HL-60 (cell line): ENCODE measurements at places on chromosomes 5 and 9.

DNA sequence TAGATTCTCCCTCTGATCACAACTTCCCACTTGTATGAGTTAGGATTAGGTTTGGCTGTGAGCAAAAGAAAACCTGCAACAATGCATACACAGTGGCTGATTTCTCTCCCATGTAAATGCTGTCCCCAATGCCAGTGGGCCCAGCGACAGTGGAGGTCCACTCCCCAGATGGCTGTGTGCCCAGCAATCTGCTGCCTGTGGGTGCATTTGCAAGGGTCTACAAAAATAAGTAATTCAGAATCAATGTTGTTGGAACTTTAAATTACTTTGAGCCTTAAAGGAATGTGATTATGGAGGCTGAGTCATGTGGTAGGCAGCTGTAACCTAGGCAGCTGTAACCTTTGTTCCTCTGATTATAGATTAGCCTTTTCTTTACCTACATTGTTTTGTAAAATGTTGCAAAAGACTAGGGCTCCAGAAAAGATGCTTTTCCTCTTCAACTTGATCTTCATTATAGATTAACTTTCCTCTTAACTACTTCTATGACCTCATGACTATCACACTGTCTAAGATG, 14.2 kb upstream of the MXD3 start:
- DNase-seq = no peak

GRCh38 chr5:31270396-31270795, 76.9 kb downstream of the CDH6 start:
- DNase-seq = no peak

GRCh38 chr5:3121813-3122212, 370.3 kb upstream of the IRX2 start:
- DNase-seq = no peak

DNA sequence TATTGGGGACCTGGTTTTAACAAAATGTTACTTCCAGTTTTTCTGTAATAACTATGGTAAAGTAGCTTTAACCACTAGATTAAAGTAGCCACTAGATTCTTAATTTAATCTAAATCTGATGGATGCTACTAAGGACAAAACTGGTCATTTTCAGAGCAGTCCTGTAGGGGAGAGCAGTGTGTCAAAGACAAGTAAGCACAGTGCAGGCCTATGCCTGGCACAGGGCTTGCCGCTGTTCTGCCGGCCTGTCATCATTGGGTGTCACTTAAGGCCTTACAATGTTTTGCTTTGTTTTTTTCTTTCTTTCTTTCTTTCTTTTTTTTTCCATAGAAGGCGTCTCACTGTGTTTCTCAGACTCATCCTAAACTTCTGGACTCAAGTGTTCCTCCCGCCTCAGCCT, 53.0 kb upstream of the NXNL2 start:
- DNase-seq = no peak

GRCh38 chr9:3906437-3907213, 380.8 kb upstream of the RFX3 start:
- DNase-seq = no peak

- DNase-seq = no peak
Measured at GRCh38 chr5:59473611-59474010, 419.9 kb downstream of the PDE4D start.

- no peak for DNase-seq
Measured at GRCh38 chr9:1157836-1158235, 107.7 kb downstream of the DMRT2 start.

DNA sequence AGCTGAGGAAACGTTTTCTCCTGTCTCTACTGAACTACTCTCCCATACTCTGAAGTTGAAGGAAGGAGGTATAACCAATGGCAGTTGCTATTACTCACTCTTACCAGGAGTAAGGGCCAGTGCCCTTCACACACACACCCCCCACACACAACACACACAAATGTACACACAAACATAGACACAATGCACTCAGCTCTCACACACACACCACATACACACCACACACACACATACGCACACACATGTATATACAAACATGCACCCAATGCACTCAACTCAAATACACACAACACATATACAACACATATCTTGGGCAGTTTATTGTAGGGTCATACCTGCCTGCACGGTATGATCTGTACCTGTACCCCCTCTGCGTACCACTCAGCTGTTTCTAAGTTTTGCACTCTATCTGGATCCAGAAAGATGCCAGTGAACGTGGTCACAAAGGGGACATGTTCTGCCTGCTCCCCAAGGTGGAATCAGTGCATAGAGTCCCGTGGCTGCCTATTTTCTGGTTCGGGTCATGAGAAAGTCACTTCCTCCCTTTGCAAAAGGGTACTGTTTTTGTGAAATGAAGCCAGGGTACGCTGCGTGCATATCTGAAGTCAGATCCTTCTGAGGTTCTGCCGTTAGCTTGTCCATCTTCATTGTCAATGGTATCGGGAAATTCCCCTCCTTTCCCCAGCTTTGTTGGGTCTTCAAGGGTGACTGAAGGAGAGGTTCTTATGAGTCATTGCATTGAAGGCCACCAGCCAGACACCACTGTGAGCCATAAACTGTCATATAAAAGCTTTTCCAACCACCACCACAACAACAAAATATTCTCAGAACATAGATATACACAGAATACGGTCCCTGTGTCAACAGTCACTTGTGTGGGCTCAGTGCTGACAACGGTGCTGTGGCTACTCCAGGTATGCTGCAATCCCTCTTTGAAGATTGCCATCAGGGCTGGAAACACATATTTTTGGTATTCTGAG, 131.9 kb downstream of the UGCG start:
- no peak for DNase-seq

- DNase-seq = no peak
Measured at GRCh38 chr5:56289602-56289987, 56.5 kb upstream of the ANKRD55 start.

- DNase-seq = no peak
Measured at GRCh38 chr9:103731541-103731940, 362.6 kb upstream of the SMC2 start.

DNA sequence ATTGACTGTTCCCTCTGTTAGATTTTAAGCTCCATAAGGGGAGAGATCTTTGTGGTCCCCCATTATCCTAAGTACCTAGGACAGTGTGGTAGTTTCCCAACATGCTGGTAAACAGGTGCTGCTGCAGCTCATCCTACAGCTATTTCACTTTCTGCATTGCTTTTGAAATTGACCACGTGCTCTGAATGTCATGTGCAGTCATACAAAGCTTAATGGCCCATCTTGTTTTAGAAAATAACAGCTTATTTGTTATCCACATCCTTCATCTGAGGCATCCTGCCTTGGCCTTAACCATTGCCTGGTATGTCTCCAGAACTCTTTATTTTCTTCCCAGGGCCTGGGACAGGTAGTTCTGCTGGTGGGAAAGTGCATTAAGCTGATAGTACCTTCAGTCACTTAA, 14.7 kb downstream of the PIK3R1 start:
- no peak for DNase-seq

DNA sequence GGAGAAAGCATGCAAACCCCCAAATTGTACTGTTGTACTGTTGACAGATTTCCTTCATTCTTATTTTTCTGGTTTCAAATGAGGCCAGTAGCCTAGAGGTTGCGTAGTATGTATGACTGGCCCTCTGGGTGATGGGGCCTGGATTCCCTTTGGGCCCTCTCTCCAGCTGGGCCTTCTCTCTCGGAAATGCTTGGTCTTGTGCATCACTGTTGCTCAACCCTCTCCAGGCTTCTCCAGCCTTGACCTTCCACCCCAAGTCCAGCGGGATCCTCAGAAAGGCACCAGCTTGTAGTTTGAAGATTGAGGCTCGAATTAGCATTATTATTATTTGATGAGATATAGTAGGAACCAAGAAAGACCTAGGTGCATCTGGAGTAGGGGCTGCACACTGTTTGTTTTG, 87.0 kb downstream of the ANGPTL2 start:
- no peak for DNase-seq

- DNase-seq = no peak
Measured at GRCh38 chr9:15999422-16000339, 446.8 kb downstream of the CCDC171 start.

DNA sequence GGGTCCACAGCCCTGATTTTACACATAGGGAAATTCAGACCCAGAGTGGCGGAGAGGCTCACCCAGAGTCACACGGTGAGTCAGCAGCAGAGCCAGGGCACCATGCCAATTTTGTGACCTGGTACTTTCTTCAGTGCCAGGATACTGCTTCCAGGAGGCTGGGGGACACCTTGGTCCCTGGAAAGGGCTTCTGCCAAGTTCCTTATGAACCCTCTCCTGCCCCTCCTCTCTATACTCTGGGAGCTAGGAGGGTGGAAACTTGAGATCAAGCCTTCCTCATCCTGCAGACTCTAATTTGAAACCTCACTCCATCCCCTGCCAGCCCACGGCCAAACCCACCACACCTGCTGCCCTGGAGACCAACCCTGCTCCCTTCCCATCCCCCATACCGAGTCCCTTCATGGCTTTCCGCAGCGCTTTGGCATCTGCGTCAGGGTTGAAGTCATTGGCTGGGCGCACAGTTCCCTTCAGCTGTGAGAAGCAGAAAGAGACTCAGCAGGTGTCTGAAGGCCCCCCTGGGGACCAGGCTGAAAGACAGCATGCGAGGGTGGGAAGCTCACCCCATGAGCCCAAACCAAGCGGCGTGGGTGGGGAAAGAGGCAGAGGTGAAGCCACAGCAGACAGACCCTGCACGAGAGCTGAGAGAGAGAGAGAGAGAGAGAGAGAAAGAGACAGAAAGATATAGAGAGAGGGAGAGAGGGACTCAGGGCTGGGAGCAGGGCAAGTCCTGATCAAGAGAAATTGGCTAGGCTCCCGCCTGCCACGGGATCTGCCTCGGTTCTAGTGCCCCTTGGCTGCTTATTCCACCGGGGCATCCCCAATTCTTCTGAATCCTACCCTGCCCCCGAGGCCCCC, 33.5 kb downstream of the ANXA6 start:
- DNase-seq = no peak

DNA sequence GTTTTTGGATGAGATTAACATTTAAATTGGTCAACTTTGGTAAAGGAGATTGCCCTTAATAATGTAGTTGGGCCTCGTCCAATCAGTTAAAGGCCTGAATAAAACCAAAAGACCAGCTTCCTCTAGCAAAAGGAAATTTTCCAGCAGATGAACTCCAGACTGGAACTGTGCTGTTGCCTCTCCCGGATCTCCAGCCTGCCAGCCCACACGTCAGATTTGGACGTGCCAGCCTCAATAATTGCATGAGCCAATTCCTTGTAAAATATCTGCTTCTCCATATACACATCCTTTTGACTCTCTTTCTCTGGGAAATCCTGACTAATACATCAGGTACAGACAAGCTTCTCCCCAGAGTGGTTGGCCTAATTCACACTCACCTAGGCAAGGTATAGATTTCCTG, 175.8 kb upstream of the ADCY2 start:
- DNase-seq = no peak

DNA sequence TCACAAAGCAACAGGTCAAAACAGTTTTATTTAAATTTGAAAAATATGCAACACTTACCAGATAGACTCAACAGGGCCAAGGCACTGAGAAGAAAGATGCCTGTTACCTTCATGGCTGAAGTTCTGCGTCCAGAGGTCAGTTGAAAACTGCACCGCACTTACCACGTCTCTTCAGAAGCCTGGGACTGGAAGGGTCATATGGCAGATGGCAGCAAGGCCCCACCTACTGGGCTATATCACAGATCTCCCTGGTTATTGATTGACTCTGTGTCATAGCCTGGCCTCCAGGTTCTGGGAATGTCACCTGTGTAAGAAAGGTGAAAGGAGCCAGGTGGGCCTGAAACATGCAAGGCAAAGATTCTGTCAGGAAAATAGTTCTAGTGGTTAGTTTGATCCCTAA, at the start of gene SPINK1:
Gene SPINK1 (minus strand): TSS at position 207 of the 400 bp plus-strand sequence. CDS start 94 bp downstream, at position 113.
- DNase-seq = no peak

DNA sequence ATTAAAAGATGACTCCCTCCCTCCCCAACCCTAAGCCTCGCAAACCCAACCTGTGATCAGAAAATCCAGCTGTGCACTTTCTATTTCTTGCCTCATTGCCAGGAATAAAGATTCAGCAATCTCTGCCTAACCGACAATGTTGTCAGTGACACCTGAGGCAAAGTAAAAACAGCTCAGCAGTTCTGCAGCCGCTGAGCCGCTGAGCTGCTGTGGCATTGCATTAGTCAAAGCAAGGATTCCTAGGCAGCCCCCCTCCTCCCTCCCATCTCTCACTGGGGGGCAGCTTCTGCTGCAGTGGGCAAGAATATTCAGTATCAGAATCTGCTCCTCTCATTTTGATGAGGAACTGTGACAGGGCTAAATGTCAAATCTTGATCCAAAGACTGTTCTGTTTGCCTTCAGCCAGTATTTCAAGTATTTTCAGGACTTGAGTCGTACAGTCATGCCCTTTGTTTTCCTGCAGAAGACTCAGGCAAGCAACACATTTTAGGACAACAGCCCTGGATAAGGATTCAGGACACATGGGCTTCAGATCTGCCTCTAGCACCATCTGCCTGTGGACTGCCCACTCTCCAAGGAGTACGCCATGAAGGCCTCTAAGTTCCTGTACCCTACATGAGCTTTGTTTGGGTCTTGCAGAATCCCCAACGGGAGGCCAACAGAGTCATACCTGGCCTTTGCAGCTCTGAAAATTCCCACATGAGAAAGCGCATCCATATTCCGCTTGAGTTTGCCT, 41.1 kb upstream of the DAP start:
- no peak for DNase-seq

GRCh38 chr5:158797498-158797845, 302.2 kb downstream of the EBF1 start:
- no peak for DNase-seq

- DNase-seq = no peak
Measured at GRCh38 chr5:88666761-88667495, 216.1 kb downstream of the MEF2C start.
